ENCODE measurements at places on chromosomes 3 and 15. TPM values are rescaled to one million over a fixed set of nuclear protein-coding genes. Genes with fewer than 3 reads are reported as not detected.

Gene ATXN7
- total RNA-seq: 5.4 TPM

Gene PIERCE2
- total RNA-seq: 2.4 TPM

Gene CACNA2D2
- total RNA-seq: 0.17 TPM

Gene MYO5C
- total RNA-seq: 0.15 TPM
